Activated CD4-positive, alpha-beta memory T cell treated with anti-CD3 and anti-CD28 coated beads, Interleukin-2, amount 10 ng/mL, durations not matched to agents 7 days and 5 days (primary cell): ENCODE measurements at places on chromosomes 2 and 18. TPM values are rescaled to one million over a fixed set of nuclear protein-coding genes. Genes with fewer than 3 reads are reported as not detected.

DNA sequence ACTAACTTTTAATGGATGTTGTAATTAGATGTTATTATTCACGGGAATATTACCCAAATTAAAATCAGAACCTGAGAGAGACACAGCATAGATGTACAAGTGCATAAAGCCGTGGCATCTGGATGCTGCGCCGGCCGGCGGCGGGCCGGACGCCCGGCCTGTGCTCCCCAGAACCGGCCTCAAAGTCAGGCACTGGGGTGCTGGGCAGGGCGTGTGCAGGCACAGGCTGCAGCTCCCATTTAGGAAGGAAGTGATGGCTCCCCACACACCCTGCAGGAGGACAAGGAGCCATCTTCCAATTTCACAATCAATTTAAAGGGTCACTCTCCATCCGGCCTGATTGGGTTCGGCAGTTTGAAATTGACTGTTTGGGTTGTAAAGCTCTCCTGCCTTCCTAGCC is 367.7 kb upstream of the SALL3 start:
- no peaks in the 10 kb centered on the region for H3K27me3 ChIP-seq
- H3K27ac ChIP-seq: no peak overlapping the region
- H3K4me1 ChIP-seq: no peaks in the 10 kb centered on the region
- H3K4me3 ChIP-seq: no peak overlapping the region

DNA sequence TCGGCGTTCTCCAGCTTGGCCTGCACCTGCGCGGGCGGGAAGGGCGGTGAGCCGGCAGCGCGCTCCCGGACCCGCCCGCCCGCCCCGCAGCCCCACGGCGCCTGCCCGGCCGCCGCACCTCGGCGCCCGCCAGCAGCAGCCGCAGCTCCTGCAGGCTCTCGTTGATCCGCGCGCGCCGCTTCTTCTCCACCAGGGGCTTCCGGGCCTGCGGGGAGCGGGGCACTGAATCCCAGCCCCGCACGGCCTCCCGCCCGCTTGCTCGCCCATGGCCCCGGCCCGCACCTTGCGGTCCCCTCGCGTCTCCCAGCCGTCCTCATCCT is 335 bp downstream of the HES6 start:
- DNase-seq: no peak
- H3K4me1 ChIP-seq: peaks cover 12% of the 10 kb centered on the region
- no peaks in the 10 kb centered on the region for H3K36me3 ChIP-seq
- peaks cover 50% of the 10 kb centered on the region for H3K27me3 ChIP-seq

GRCh38 chr18:69961718-69962117 is 14.0 kb upstream of the CD226 start:
- no peak overlapping the region for H3K27ac ChIP-seq
- no peak overlapping the region for H3K4me3 ChIP-seq
- H3K27me3 ChIP-seq: no peaks in the 10 kb centered on the region
- peaks cover 14% of the 10 kb centered on the region for H3K36me3 ChIP-seq
- no peak for DNase-seq

DNA sequence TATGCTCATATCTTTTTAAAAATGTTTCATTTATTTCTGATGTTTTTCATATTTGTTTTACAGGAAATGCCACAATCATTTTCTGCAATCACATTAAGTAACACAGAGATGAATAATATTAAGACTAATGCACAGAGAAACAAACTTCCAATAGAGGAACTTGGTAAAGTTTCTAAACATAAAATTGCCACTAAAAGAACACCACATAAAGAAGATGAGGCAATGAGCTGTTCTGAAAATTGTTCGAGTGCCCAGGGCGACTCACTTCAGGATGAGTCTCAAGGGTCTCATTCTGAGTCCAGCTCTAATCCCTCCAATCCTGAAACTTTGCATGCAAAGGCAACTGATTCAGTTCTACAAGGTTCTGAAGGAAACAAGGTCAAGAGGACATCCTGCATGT is 70.4 kb downstream of the APLF start:
- no peak overlapping the region for H3K27ac ChIP-seq
- no peak overlapping the region for H3K4me3 ChIP-seq
- no peaks in the 10 kb centered on the region for H3K36me3 ChIP-seq
- no peak for DNase-seq
- H3K27me3 ChIP-seq: no peaks in the 10 kb centered on the region

DNA sequence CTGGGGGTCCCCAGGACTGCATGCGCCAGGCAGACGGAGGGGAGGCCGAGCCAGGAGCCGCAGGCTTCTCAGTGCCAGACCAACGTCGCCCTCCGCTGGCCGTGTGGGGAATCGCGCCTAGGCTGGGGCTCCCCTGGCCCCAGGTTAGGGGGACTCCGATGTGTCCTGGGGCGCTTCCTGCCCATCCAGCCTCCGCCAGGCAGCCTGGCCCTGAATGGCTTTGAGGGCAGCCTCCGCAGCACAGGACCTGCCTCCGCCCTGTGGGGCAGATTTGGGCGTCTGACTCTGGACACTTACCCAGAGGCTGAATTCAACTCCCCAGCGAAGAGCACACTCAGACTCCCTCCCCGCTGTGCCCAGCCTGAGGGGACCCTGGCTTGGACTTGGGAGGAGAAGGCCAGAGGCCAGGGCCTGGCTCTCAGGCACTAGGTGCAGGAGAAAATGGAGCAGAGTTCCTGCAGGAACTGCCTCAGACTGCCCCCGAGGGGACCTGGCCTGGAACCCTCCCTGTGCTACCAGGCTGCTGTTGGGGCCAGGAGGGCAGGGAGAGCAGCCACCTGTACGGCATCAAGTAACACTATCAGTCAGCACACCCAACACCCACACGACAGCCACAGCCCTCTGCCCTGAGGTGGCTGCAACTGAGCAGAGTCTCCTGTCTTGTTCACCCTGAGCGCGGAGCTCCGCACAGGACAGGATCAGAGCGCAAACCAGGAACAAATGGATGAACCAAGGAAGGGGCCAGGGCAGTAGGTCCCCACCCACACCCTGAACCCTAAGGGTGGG is 597 bp upstream of the TEKT4 start:
- no peaks in the 10 kb centered on the region for H3K4me1 ChIP-seq
- H3K27me3 ChIP-seq: peaks cover 7% of the 10 kb centered on the region
- H3K4me3 ChIP-seq: no peak overlapping the region
- no peak overlapping the region for H3K27ac ChIP-seq

- no peak overlapping the region for H3K27ac ChIP-seq
- H3K36me3 ChIP-seq: no peaks in the 10 kb centered on the region
- DNase-seq: no peak
- peaks cover 10% of the 10 kb centered on the region for H3K4me1 ChIP-seq
Observed at GRCh38 chr18:31647127-31647753, 37.1 kb downstream of the B4GALT6 start.

DNA sequence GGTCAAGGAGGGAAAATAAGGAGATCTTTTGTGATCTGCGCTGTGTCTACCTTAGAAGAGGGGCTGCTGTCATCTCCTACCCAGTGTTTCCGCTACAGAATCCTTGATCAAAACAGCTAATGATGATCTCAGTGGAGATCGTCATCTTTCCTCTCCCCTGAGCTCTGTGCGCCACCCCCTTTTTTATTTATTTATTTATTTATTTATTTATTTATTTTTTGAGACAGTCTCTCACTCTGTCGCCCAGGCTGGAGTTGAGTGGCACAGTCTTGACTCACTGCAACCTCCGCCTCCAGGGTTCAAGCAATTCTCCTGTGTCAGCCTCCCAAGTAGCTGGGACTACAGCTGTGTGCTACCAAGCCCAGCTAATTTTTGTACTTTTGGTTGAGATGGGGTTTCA is 55.5 kb downstream of the SERTAD2 start:
- no peak overlapping the region for H3K4me3 ChIP-seq
- H3K36me3 ChIP-seq: no peaks in the 10 kb centered on the region
- H3K27ac ChIP-seq: no peak overlapping the region

GRCh38 chr2:236176951-236177350 is 8.8 kb upstream of the GBX2 start:
- no peak overlapping the region for H3K27ac ChIP-seq
- peaks cover 2% of the 10 kb centered on the region for H3K4me1 ChIP-seq
- no peak overlapping the region for H3K4me3 ChIP-seq
- peaks cover 60% of the 10 kb centered on the region for H3K27me3 ChIP-seq
- no peak for DNase-seq
- H3K36me3 ChIP-seq: no peaks in the 10 kb centered on the region

GRCh38 chr2:235601960-235602704 is 108.3 kb downstream of the AGAP1 start:
- no peak overlapping the region for H3K27ac ChIP-seq
- H3K36me3 ChIP-seq: no peaks in the 10 kb centered on the region
- no peaks in the 10 kb centered on the region for H3K27me3 ChIP-seq
- H3K4me1 ChIP-seq: no peaks in the 10 kb centered on the region
- no peak overlapping the region for H3K4me3 ChIP-seq
- no peak for DNase-seq

GRCh38 chr18:8299054-8299980 is 309.9 kb upstream of the RAB12 start:
- H3K27ac ChIP-seq: no peak overlapping the region
- no peak overlapping the region for H3K4me3 ChIP-seq
- no peak for DNase-seq
- no peaks in the 10 kb centered on the region for H3K36me3 ChIP-seq
- H3K27me3 ChIP-seq: no peaks in the 10 kb centered on the region

DNA sequence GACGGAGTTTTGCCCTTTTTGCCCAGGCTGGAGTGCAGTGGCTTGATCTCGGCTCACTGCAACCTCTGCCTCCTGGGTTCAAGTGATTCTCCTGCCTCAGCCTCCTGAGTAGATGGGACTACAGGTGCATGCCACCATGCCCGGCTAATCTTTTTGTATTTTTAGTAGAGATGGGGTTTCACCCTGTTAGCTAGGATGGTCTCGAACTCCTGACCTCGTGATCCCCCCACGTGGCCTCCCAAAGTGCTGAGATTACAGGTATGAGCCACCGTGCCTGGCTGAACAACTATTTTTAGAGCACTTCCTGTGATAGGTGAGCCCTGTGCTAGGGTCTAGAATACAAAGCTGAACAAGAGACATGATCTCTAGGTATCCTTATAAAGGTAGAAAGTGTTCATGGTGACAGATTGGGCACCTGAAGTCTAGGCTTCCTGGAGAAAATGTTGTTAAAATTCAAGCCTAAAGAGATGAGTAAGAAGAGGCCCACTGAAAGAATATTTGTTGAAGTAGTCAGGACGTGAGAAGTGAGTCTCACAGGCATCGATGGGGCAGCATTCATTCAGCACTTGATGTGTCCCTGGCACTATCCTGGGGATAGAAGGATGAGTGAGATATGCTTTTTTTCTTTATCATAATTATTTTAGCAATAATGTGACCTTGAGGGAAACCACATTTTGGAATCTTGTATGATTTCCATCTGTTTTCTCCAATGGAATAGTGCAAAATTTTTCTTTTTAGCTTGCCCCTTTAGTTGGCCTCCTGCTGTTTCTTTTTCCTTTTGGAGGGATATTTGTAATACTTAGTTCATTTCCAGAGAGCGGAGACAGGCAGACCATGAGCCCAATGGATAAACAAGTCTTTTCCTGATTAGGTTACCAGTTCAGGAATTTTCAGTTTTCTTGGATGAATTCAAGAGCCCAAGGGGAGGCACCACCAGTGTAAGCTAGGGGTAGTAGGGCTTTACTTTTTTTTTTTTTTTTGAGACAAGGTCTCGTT is 5.1 kb downstream of the ZNF236 start:
- no peak overlapping the region for H3K27ac ChIP-seq
- peaks cover 13% of the 10 kb centered on the region for H3K36me3 ChIP-seq
- H3K27me3 ChIP-seq: no peaks in the 10 kb centered on the region
- H3K4me3 ChIP-seq: no peak overlapping the region

DNA sequence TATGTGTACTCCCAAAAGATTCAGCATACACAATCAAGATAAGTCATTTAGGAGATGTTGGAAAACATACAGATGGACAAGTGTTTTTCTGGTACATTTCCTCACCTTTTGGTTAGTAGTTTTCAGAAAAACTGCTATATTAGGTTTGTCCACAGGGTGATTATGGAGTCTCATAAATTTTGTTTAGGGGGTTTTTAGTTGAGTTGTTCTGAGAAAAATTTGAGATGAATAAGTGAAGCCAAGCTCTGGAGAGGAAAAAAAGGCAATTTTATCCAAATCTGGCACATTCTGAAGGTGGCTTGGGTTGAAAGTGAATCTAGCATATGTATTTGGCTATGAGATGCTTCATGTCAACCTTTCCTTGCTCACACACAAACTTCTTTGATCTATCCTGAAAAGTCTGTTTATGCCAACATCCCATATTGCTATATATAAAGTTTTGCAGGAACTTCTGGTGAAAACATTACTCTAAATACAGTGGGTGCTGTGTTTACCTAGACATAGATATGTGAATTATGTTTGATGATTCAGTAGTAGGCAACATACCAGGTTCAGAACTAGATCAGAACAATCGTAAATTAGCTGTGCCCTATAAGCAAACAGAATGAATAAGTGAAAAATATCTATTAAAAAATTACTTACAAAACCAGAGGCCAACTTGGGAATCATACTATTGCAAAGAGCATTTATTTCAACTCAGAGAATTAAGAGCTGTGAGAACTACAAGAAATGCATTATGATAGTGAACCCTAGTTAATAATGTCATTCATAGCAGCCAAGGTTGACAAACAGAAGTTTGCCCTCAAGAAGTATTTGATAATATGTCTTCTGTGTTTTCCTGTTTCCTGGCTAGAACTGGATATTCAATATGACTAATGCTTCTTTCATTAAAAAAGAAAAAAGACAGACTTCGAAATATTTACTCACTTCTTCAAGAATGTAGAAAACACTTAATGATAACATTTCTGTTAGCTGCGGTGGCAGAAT is 552.0 kb downstream of the IRS1 start:
- H3K36me3 ChIP-seq: no peaks in the 10 kb centered on the region
- no peak for DNase-seq
- H3K27ac ChIP-seq: no peak overlapping the region
- H3K4me1 ChIP-seq: no peaks in the 10 kb centered on the region
- no peak overlapping the region for H3K4me3 ChIP-seq
- no peaks in the 10 kb centered on the region for H3K27me3 ChIP-seq

GRCh38 chr2:70024284-70024683 is 62.9 kb upstream of the ASPRV1 start:
- H3K4me1 ChIP-seq: peaks cover 10% of the 10 kb centered on the region
- peaks cover 24% of the 10 kb centered on the region for H3K36me3 ChIP-seq
- H3K27ac ChIP-seq: no peak overlapping the region

DNA sequence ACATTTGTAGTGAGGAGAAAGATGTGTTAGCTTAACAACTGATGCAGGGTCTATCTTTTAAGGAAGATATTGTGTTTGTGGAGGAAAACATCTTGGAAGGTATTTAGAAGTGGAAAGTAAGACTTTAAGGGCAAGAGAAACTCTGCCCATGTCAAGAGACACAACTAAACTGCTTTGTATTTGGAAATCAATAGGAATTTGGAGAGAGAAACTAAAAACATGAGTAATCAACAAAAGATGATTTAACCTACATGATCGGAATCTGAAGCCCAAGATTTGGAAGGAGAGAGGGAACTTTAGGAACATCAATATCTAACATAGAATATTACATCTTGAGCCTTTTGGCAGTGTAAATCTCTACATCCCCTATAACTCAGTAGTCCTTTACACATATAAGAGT is 184.2 kb upstream of the COL3A1 start:
- DNase-seq: no peak
- H3K4me1 ChIP-seq: no peaks in the 10 kb centered on the region
- H3K36me3 ChIP-seq: no peaks in the 10 kb centered on the region
- no peak overlapping the region for H3K4me3 ChIP-seq
- H3K27ac ChIP-seq: no peak overlapping the region
- no peaks in the 10 kb centered on the region for H3K27me3 ChIP-seq

The CXCR2 gene
- total RNA-seq: 0.15 TPM

The SLC30A3 gene
- total RNA-seq: 0.45 TPM

The KIF1A gene
- 0.58 TPM for total RNA-seq

The B3GNT7 gene
- total RNA-seq: not detected
